ENCODE measurements at places on chromosomes 2 and 18.

DNA sequence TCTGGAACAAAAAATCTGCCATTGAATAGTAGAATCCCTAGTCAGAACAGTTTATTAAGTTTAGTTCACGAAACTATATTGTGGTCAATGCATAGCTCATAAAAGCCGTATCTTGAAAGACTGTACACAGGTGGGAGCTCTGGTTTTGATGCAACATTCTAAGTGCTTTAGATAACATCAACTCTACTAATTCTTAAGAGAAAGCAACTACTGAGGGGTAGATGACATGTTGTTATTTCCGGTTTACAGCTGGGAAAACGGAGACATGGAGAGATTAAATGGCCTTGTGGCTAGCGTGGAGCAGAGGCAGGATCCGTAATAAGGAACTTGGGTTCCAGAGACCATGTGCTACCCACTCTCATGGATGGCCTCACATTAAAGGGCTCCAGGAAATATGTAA, 4.2 kb upstream of the ITGA6 start:
- DNase-seq = no peak

DNA sequence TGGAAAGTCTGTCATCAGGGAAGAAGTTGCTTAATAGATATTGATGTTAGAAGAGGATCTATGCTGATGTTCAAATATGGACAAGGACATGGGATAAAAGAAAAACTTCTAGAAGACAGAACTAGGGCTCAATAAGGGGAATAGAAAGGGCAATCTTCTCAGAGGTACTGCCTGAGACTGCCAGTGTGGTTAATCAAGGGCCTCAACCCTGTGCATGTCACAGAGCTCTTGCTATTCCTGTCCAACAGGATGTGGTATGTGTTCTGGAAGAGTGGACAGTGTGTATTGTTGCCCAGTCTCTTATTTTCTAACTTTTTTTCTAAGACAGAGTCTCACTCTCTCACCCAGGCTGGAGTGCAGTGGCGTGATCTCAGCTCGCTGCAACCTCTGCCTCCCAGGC, 27.8 kb upstream of the RNF125 start:
- DNase-seq = no peak

GRCh38 chr2:44100351-44100750, 68.3 kb upstream of the PPM1B start:
- peak; percentile 83 for DNase-seq

DNA sequence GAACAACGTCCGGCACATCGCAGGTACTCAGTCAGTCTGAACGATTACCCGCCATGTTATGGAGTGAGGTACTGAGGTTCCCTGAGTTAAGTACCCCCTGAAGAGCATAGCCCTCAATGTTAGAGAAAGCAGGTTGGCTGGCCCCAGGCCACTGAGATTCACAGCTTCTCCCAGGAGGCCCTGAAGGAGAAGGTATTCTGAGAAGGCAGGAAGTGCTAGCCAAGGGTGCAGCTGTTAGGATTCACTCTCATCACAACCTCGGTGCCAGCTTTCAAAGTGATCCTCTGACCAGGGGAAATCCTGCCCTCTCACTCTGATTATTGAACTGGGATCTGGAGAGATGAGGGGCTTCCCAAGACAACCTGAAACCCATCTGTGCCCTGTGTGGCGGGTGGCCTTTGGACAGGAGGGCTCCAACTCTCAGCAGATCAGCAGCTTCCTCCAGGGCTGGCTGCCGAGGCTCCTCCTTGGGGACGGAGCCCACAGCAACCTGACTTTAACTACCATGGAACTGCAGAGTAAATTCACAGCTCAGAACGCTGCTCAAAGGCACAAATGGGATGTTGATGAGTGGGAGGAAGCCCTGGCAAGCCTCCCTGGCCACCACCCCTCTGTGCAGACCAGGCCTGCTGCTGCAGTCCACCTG, 7.8 kb downstream of the EHD3 start:
- DNase-seq = no peak

- no peak for DNase-seq
Observed at GRCh38 chr2:1173528-1173927, 222.9 kb downstream of the SNTG2 start.

DNA sequence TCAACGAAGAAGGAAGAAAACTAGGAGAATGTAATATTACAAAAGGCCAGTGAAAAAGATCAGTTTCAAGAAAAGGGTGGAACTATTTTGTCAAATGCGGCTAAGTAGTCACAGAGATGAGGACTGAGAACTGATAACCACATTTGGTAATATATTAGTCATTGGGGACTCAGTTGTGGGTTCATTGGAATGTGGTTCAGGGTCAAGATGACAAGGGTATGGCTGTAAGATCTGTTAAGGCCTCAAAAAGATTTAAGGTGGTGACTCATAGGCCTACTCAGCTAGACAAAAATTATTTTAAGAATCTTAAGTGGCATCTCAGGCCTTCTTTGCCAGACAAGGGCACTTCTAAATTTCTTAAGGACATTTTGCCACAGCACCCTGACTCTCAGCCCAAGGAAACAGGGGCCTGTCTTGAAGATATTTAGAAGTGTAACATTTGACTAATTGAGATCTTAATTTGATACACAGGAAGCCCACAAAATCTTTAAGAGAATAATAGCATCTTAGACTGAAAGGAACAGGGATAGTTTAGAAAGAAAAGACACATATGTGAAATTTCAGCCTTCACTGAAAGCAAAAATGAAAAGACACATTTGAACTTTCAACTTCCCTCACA, 81.3 kb downstream of the STRADB start:
- peak; percentile 81 for DNase-seq

GRCh38 chr2:219497495-219498279, 1.0 kb upstream of the GMPPA start:
- peak; percentile 55 for DNase-seq

- no peak for DNase-seq
Observed at GRCh38 chr2:68756178-68756577, 21.6 kb downstream of the ARHGAP25 start.

GRCh38 chr2:190698895-190699294, 50.0 kb downstream of the NAB1 start:
- DNase-seq = no peak

GRCh38 chr2:30371028-30371689, 75.9 kb upstream of the LCLAT1 start:
- no peak for DNase-seq

DNA sequence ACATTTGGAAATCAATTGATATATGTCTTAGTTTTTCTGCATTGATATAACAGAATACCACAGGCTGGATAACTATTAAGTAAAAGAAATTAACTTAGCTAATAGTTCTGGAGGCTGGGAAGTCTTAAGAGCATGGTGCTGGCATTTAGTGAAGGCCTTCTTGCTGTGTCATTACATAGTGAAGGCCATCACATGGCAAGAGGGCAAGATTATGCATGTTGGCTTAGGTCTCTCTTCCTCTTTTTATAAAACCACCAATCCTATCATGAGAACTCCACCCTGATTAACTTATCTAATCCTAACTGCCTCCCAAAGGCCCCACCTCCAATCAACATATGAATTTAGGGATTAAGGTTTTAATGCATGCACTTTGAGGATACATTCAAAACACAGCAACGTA, 225.5 kb upstream of the VRK2 start:
- no peak for DNase-seq

- no peak for DNase-seq
Observed at GRCh38 chr18:79853993-79854364, 56.2 kb downstream of the KCNG2 start.

- no peak for DNase-seq
Observed at GRCh38 chr2:52083214-52083613, 1051.3 kb upstream of the NRXN1 start.

Data from skeletal muscle cell (primary cell).